ENCODE measurements at places on chromosomes 16 and 17.

DNA sequence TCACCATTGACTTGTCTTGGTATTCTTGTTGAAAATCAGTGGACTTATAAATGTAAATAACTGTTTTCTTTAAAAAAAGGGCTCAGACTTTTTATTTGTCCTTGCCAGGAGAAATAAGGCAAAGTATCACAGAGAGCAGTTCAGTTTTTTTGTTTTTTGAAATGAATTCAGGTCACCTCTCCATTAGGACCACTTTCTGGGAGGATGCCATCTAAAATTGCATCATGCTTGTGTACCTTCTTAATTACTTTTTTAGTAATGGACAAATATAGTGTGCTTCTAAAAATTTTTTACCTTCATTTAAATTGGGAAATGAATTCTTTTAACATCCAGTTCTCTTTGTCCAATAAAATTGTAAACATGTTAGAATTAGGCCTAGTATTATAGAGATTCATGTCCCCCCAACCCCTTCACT, 210.0 kb downstream of the BCAS3 start:
- no peak for DNase-seq

GRCh38 chr16:75455677-75456076, 8.8 kb downstream of the TMEM170A start:
- no peak for DNase-seq

GRCh38 chr17:64188088-64188487, 58.1 kb upstream of the ERN1 start:
- DNase-seq = no peak

GRCh38 chr17:3002538-3003295, 60.7 kb downstream of the OR1D5 start:
- DNase-seq = no peak

GRCh38 chr16:30920891-30921290, 2.5 kb upstream of the FBXL19 start:
- DNase-seq = no peak

GRCh38 chr17:76643553-76644148, at the start of gene ST6GALNAC1:
Gene ST6GALNAC1 (minus strand): TSS chr17:76643757. CDS start chr17:76643638, 119 bp downstream.
- DNase-seq = no peak

- DNase-seq = no peak
These were observed 11.9 kb downstream of the RAB40B start for GRCh38 chr17:82686366-82687324.

GRCh38 chr16:80163339-80163738, 377.5 kb upstream of the DYNLRB2 start:
- no peak for DNase-seq

DNA sequence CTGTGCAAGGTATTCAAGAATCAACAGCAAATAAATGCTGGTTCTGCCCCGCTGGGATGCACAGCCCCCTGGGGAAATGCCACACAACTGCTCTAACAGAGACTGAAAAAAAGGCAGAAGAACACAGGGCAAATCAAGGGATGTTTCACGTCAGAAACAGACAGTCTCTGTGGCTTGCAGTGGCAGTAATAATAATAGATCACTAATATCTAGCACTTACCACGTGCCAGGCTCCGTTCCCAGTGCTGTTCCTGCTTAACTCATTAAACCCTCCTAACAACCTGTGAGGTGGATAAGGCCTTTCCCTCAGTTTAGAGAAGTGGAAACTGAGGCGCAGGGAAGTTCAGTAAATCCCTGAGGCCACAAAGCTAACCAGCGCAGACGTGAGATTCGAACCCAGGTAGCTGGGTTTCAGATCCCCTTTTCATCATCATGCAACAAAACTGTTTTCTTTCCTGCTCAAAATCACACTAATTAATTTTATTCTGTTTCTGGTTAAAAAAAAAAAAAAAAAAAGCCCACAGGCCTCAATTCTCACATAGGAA, 36.7 kb downstream of the ARHGAP17 start:
- DNase-seq = peak; percentile 49

GRCh38 chr17:78476973-78477372, 98.5 kb downstream of the PGS1 start:
- DNase-seq = no peak

GRCh38 chr16:30002614-30003346, 6.7 kb downstream of the INO80E start:
- no peak for DNase-seq

- no peak for DNase-seq
These were observed 31.4 kb downstream of the PDIA2 start for GRCh38 chr16:314351-314750.

GRCh38 chr17:3818786-3819185, 17.8 kb upstream of the ITGAE start:
- DNase-seq = no peak

DNA sequence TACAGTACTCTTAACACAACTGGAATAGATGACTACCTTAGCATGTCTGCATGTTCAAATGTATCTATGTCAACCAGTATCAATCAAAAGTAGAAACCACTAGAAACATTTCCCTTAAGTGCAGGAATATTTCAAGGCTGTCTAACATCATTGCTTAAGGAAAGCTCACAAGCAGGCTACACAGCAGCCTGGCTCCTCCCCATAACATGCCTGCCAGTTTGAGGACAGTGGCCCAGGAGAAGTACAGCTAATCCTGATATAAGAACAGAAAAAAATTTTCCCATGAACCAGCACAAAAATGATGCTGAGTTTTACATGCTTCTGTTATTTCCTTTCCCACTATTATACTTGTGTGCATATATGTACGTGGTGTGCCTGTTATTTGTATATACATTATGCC, 175.1 kb downstream of the MYO1D start:
- DNase-seq = no peak

DNA sequence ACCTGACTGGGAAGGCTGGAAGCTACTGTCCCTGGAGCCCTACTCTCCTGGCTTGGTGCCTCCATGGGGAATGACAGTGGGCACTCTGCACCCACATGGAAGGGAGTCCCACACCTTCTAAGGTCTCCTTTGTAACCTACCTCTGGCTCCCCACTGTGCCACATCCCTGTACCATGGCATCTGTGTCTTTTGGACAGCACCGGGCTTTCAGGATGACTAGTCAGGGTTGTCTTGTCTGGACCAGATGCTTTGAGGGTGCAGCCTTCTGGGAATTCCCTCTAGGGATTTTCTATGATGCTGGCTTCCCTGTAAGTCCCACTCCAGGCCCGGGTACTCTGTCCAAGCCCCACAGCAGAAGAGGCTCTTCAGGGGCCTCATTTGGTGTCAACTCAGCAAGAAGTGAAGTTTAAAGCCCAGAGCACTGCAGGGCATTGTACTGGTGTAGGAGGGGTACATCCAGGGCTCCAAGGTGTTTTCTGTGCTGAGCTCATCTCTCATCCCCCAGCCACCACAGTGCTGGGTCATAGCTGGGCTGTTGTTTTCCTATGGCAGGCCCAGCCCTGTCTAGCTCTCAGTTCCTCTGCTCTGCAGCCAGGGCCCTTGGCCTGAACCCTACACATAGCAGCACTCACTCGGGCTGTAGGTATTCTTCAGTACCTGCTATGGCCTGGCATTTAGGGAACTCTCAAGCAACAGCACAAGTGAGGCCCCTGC, 255.3 kb downstream of the CPPED1 start:
- no peak for DNase-seq

DNA sequence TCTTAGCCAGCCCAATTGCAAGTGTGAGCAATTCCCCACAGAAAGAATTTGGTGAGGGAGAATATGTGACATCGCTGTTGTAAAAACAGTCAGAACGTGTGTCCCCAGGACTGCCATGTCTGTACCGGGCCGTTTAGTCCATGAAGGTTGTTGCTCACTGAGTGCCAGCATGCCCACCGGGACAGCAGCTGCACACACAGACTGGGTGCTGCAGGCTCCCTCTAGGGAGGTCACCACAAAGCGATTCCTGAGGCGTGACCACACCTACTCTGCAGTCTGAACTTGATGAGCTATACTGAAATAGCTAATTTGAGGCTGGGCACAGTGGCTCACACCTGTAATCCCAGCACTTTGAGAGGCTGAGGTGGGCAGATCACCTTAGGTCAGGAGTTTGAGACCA, 44.1 kb upstream of the ADORA2B start:
- no peak for DNase-seq

- DNase-seq = no peak
These were observed 908.4 kb downstream of the KCNJ18 start for GRCh38 chr17:22600644-22601298.

DNA sequence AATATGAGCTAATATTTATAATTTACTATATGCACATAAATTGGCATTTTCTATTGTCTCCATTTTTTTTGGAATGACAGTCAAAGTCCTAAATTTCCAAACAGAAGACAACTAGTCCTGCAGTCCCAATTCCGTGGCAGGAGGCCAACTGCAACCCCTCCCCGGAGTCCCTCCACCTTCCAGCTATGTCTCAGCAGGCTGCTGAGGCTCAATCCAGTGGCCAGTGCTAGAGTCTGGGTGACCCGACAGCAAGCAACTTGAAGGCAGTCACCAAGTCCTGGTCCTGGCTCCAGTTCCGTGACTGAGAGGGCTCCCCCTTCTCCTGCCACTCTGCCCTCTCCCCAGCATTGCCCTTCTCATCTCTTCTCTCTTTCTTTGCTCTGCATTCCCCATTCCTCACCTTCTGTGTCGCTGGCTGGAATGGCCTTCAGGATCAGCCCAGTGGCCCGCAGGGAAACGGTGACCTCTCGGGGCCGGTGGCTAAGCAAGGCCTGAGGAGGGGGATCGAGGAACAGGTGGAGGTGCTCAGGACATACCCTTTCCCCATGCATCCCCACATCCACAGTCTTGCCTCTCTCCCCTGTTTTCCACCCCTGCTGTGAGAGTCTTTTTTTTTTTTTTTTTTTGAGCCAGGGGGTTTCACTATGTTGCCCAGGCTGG, 22.4 kb upstream of the MFSD6L start:
- DNase-seq = no peak

DNA sequence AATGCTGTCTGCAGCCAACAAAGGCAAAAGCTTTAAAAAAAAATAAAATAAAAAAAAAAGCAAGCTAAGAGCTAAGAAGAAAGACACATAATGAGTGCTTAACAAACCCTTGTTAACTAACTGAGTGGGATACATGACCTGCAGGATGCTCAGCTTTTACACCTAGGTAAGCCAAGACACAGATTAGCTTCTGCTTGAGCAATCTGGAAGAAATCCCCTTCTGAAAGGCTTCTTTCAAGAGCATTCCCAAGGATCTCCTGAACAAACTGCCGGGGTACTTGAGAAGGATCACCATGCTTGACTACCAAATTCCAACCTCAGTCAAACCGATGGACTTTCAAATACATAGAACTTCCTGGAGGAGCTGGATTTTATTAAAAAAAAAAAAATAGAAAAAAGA, 92.9 kb downstream of the SMG6 start:
- DNase-seq = no peak

DNA sequence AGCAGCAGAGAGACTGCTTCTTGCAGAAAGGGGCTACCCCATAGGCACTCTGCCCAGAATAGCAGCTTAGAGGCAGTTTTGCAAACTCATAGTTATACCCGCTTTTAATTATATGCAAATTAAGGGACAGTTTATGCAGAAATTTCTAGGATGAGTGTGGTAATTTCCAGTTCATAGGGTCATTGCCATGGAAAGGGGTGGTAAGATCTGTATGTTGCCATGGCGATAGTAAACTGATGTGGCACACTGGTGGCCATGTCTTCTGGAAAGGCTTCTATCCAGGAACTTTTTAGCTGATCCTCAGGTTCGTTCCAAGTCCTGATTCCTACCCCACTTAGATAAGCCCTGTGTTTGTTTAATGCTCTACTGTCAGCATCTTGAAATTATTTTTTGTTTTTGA, 6.2 kb downstream of the STXBP4 start:
- DNase-seq = no peak

DNA sequence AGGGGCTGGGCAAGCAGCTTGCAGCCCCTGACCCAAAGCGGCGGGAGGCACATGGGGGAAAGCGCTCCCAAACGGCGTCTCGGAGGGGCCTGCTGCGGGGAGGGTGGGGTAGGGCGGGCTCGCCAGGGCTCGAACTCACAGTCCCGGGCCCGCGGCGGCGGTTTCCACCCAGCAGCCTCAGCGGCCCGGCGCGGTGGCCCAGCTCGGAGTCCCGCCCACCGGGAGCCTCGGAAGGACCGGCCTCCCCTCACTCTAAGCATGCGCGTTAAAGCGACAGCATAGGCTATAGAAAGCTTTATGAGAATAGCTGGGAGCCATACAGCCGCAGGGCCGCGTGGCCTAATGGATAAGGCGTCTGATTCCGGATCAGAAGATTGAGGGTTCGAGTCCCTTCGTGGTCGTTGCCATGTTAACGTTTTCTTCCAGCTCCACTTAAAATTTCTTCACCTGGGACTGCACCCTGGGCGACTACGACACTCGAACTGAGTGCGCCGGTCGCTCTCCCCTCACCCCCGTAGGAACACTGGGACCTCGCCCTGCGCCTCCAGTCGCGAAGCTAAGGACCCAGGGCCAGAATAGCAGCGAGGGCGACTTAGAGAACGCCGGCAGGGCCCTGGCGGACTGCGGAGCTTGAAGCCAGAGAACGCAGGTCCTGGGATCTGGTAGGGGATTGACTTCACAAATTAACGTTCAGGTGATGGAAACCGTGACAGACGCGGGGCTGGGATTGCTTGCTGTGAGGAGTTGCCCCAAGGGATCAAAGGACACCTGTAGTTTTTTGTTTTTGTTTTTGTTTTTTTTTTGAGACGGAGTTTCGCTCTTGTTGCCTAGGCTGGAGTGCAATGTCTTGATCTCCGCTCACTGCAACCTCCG, 15.8 kb downstream of the ZNF213 start:
- peak; percentile 99 for DNase-seq

DNA sequence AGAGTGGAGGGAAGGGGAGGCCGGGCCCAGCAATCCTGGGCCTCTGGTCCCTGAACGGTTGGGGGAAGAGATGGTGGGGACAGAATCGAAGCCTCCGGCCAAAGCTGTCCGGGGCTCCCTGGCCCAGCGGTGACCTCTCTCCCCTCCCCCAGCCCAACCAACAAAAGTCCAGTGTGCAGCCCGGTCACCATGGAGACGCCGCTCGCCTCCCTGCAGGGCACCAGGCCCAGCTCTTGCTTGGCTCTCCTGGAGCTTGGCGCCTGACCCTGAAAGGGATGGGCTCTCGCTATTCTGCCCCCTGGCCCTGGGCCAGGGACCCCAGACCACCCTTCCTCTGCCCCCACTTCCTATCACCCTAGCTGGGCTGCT, 1.3 kb downstream of the METRN start:
- DNase-seq = no peak

DNA sequence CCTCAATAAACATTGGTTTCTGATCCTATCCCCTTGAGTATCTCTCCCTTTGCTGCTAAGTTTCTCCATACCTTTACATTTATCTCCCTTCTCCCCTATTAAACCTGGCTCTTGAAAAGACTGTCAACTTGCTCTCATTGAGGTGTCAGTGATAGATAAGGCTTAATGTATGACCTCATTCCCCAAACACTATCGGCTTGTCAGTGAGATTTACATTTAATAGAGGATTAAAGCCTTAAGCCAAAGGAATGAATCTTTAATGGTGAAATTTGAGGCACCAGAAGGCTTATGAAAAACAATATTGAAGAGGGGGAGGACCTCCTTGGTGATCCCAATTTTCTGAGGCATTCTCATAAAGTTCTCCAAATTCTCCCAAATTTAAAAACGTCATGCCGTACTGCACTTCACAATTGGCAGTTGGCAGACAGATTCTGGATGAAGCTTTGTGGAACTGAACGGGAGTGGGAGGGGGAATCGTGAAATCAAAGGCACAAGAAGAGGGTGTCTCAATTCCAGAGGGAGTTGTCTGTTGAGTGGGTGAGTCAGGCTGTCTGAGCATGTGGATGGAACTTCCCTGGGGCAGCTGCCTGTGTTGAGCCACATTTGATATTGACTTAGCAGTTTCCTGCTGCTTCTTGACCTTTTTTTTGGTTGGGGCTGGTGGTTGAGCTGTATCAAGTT, 478.8 kb downstream of the NPIPA7 start:
- peak; percentile 83 for DNase-seq

GRCh38 chr16:13909872-13910303, 10.1 kb upstream of the ERCC4 start:
- DNase-seq = no peak

GRCh38 chr16:84501077-84501735, 3.3 kb downstream of the MEAK7 start:
- peak; percentile 65 for DNase-seq
